ENCODE measurements at places on chromosomes 2 and 18.

GRCh38 chr2:162914161-162914560, 75.6 kb upstream of the KCNH7 start:
- no peak for DNase-seq

- no peak for DNase-seq
Measured at GRCh38 chr2:162300266-162300665, 18.2 kb downstream of the IFIH1 start.

DNA sequence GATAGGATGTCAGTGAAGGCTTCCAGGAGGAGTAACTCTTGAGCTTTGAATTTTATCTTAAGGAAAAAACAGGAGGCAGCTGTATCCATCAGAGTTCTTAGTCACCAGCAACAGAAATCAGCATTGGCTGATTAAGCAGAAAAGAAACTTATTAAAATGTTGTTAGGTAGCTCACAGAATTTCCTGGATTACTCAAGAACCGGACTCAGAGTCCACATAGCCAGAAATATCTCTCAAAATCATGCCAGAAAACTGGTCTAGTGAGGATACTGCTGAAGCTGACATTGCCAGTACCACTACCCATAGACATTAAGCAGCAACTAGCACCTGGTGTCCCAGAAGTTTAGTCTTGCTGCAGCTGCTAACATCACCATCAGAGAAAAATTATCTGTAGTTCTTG, 10.1 kb upstream of the AFTPH start:
- DNase-seq: no peak

GRCh38 chr2:207155516-207156444, 10.0 kb downstream of the KLF7 start:
- DNase-seq: no peak

DNA sequence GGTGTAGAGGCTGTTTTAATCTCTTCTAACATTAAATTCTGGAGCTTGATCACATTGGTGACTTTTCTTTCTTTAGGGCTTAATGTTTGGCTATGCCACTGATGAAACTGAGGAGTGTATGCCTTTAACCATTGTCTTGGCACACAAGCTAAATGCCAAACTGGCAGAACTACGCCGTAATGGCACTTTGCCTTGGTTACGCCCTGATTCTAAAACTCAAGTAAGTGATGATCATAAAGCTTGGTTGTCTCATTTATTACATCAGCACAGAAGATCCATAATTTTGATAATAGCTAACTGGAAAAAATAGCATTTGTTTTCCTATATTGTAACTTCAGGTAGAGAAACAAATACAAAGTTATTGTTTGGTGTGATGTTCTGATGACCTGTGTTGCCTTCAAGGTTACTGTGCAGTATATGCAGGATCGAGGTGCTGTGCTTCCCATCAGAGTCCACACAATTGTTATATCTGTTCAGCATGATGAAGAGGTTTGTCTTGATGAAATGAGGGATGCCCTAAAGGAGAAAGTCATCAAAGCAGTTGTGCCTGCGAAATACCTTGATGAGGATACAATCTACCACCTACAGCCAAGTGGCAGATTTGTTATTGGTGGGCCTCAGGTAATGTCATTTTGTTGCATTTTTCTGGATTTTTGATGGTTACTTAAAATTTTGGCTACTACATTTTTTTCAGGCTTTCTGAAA, 2.9 kb downstream of the MAT2A start:
- DNase-seq: no peak

DNA sequence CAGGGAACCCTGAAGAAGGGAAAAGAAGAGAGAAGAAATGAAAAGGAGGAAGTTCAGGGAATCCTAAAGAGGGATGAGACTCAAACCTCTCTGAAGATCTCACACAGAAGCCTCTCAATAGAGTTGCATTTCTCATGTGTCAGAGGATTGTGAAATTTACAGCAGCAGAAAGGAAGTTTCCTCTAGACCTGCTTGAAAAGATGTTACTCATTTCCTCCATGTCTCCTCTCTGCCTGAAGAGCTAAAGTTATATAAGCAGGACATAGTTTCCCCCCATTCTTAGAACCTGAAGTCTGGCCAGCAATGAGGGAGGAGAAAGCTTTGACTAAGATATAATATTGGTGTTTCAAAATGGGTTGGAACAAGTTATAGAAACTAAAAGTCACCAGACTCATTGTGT, 1155.6 kb downstream of the LRP1B start:
- DNase-seq: no peak

DNA sequence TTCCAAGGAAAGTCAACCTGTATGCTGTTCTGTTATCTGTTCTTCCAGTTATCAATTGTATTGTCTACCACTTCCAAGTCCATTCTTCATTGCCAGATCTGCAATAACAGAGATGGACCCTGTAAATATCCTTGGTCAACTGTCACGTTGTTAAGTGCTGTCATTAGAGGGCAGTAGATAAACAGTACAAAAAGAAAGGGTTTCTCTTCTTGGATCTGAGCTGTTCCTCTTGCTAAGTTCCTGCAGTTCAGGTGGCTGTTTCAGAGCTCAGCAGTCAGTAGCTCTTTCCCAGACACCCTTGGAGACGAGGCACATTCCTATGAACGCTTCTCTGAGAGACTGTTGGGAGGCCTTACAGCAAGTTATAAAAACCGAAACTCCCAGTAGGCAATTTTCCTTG, 957.1 kb upstream of the CHAC2 start:
- peak; percentile 43 for DNase-seq

GRCh38 chr18:38886861-38887670, 1321.5 kb upstream of the CELF4 start:
- DNase-seq: no peak

DNA sequence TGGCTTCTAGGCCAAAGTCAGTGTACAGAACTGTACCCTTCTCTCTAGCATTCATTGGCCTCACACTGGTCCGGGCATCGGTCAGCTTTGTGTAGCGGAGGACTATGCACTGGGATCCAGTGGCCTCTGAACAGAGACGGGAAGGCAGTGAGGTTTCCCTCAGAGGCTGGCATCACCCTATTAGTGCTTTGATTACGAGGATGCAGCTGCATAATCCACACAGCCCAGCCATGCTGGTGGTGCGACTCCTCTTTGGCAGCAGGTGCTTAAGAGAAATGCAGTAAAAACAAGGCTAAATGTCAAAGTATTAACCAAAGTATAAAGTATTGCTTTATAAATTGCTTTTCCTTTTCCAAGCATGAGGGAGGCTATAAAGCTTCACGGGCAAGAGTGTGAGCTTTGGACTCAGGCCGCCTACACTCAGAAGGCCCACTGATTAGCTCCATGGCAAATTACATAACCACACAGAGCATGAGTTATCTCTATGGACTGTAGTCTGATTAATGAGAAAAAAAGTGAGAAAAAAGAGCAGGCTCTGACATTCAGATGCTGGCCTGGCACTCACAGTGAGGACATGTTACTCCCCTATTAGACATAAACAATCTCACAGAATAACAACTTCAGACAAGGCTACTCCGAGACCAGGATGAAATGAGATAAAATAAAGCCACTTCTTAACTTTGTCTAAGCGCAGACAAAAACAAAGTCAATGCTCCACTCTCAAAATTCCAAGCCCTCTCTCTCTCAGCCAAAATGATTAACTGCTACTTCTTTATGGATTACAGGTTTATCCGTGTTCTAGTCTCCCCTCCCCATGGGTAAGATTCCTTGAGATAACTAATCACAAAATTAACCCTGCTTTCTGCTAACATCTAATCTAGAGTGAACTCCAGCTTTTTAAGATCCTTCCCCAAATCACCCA, 6.4 kb upstream of the CRYGC start:
- no peak for DNase-seq

DNA sequence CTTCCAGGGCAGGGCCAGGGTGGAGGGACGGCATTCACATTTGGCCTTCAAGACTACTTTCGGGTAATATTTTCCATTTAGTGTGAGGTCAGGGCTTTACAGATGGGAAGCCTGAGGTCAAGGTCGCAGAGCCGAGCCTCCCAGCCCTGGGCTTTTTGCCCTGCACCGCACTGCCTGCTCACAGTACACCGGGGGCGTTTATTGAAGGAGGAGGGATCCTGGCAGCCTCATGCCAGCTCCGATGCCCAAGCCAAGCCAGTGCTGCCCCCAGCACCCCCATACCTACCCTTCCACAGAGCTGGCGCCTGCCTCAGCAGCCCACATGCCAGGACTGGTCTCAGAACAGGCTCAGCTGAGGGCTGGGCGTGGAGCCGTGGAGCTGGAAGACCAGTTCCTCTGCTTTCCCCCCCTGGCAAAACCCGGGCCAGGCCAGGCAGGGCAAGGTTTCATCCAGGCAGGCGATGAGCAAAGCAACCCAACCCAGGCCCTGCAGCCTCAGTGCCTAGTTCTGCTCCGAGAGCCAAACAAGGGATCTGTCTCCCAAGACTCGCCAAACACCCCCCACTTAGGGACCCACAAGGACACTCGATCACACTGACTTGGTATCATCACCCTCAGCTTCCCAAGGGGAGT, 11.9 kb downstream of the SDC1 start:
- DNase-seq: no peak

DNA sequence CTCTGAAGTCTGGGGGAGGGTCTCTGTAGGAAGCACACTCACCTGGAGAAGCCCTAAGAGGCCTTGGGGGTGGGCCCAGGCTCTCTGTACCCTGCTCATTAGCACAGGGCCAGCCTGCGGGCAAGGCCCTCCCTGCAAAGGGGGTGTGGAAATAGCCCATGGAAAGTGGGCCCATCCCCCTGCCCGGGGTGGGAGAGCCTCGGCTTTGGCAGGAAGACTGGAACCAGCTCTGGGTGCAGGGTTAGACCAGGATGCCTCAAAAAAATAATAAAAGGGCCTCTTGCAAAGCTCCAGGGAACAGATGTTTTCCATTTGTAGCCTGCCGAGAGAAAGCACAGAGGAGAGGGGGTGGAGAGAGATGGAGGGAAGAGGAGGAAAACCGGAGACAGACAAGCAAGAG, 98.7 kb downstream of the STPG4 start:
- DNase-seq: peak; percentile 53

GRCh38 chr2:196696423-196697079, 57.0 kb downstream of the CCDC150 start:
- peak; percentile 10 for DNase-seq

DNA sequence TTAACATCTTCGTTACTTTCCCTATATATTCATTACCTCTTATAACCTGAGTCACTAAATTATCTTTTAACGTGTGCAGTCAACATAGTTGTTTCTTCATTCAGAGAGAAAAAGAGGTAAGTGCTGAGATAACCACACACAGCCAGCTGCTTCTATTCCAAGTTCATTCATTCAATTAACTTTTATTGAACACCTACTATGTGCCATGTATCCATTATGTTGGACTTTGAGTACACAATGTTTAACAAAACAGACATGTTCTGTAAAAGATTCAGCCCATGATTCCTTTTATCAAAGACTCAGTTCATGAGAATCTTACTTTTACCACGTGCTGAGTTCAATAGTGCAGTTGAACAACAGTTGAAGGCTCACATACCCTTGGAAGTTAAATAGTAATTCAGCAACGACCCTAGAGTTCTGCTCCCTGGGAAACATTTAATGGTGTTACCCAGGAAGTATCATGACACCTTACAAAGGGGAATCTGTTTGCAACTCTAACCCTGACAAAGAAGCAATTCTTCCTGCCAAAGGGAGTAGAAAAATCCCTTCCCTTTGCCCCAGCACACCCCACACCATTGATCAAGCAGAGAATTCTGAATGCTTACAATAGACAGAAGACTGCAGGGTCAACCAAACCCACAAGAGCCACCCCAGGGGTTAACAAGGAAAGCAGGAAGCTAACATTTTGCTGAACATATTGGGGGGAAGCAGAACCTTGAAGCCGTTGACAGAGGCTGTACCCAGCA, 595.8 kb downstream of the STK39 start:
- DNase-seq: no peak

- peak; percentile 93 for DNase-seq
Measured at GRCh38 chr2:10982931-10983701, 71.4 kb downstream of the KCNF1 start.

DNA sequence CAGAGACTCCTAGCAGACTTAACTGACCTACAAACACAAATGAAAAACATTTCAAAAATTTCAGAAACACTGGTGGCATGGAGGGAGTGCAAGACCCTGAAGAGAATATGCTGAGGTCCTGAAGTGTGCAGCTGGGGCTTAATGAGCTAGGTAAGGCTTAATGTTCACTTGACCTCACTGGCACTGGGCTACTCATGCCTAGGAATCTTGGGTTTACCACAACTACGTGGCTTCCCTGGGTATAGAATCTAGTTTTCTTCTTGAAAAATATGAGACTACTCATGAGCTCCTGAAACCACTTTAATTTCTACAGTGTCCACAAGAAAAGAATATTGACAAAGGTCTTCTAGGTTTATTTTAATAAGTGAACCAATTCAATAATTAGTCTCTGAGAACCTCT, 139.8 kb downstream of the HNMT start:
- DNase-seq: no peak

DNA sequence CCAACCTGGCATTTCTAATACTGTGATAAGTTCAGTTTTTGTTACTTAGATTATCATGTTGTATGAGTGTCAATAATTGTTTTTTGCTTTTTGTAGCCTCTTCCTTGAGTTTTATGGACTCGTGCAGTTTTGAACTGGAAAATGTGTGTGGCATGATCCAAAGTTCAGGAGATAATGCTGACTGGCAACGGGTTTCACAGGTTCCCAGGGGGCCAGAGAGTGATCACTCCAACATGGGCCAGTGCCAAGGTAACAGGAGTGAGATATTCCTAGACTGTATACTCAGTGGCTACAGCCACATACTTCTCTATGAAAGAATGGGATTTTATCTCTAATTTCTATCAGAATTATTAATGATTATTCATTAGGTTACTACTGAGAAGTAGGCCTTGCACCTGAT, 18.2 kb downstream of the MEP1B start:
- DNase-seq: no peak

GRCh38 chr2:14517731-14518130, 114.8 kb upstream of the LRATD1 start:
- DNase-seq: no peak

- DNase-seq: no peak
Measured at GRCh38 chr18:69257861-69258458, 142.7 kb upstream of the DOK6 start.

GRCh38 chr2:37985333-37985732, 60.2 kb downstream of the RMDN2 start:
- no peak for DNase-seq

Data from NCI-H82 (cell line).